Activated T-cell treated with anti-CD3 and anti-CD28 coated beads, Interleukin-2, amount 50 U/mL, for 48 hours (primary cell): ENCODE measurements at places on chromosomes 1 and 21.

GRCh38 chr1:238777551-238777950, 608.8 kb upstream of the CHRM3 start:
- DNase-seq: no peak

- DNase-seq: no peak
Measured at GRCh38 chr1:87180682-87181081, 148.0 kb upstream of the LMO4 start.

DNA sequence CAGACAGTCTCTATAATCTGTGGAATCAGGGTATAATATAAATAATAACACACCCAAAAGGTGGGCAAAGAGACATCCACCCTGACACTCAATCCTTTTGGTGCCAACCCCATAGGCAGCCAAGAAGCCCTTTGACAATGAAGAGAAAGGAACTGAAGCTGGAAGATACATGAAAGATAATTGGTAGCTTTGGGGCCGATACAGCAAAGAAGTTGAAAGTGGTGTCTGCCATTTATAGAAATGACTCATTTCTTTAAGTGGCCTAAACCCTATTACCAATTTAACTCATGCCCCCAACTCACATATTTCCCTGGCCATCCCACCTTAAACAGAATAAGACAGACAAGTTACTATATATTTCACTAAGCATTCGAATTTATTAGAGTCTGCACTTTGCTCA, 167.0 kb downstream of the ZC3H11B start:
- DNase-seq: no peak

- DNase-seq: no peak
Measured at GRCh38 chr21:27448960-27449359, 482.1 kb upstream of the ADAMTS5 start.

- no peak for DNase-seq
Measured at GRCh38 chr1:103561643-103562395, 9.6 kb upstream of the AMY2B start.

- DNase-seq: no peak
Measured at GRCh38 chr1:193658081-193658480, 471.7 kb upstream of the B3GALT2 start.

- no peak for DNase-seq
Measured at GRCh38 chr1:17023102-17023501, 11.4 kb upstream of the ATP13A2 start.

DNA sequence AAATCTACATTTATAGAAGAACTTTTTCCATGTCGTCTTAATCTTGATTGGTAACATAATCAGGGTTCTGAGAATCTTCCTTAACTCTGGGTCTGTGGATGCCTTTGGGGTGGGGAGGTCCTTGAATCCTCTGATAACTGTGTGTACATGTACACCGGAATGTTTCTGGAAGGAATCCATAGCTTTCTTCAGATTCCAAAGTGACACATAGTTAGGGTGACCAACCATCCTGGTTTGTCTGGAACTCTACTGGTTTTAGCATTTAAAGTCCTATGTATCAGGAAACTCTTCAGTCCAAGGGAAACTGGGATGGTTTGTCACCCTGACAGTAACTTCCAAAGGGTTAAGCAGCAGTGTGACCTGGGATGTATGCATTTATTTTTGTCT, 16.8 kb downstream of the STRIP1 start:
- DNase-seq: no peak

DNA sequence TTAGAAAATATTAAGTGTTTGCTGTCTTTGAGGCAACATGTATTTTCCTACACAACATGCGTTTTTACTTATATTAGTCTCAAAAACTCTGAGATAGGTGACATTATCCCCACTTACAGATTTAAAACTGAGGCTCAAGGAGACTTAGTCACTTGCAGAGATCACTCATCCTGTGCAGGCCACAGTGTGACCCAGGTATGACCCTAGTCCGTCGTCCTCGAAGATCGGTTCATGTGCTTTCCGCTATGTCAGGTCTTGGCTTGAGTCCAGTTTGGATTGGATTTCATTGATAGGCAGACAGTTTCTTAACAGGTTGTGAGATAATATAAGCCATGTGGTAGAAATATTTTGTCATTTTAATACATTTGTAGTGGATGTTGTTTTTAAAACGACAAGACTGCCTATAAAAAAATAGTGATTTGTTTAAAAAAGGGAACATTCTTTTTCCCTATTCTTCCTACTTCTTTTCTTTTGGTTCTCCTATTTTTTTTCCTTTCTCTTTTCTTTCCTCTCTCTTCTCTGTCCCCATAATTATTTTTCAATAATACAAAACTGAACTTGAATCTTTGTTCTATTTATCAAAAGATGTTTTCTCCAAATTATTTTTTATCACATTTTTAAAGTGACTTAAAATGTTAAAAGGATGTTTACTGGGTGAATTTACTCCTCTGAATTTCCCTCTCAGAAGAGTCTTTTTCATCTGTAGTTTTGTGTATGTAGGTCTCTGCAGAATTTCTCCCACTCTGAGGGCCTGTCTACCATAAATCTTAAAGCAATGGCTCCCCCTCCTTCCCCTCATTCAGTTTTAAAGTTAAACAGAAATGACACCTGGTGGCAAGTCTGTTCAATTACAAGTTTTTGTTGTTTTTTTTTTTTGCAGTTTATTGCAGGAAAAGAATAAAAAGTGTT, 81.8 kb downstream of the PHTF1 start:
- no peak for DNase-seq

GRCh38 chr21:32599526-32599925, 12.7 kb downstream of the CFAP298 start:
- no peak for DNase-seq

DNA sequence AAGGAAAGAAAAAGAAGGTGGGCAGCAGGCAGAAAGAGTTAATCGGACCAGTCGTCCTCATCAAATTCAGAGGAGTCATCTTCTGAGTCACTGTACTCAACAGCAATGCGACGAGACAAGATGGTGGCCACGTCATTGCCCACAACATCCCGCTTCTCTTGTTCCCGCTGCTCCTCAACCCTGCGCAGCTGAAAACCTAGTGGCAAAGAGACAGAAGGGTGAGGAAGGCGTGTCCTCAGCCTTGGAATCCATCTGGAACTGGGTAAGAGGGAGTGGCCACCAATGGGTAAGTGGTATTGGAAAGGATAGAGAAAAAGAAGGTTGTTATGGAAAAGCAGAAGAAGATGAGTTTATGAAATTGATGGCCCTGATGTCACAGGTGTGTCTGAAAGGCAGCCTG, 15.7 kb downstream of the GPR3 start:
- no peak for DNase-seq

DNA sequence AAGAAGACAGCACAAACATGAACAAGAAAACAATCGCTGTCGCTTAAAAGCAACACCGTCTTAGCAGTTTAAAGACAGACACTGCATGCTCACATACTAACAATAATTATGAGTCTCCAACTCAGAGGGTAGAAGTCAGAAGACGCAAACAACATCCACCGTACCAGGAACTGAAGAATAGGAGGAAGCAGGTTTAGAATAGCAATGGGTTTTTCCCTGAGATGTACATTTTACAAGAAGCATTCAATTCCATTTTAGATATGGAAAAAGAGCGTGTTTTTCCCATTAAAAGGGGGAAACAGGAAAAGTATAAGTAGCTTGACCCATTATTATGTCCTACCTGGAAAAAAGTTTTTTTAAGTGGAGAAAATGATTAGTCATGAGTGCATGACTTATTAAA, 34.5 kb upstream of the KCNE1 start:
- no peak for DNase-seq

DNA sequence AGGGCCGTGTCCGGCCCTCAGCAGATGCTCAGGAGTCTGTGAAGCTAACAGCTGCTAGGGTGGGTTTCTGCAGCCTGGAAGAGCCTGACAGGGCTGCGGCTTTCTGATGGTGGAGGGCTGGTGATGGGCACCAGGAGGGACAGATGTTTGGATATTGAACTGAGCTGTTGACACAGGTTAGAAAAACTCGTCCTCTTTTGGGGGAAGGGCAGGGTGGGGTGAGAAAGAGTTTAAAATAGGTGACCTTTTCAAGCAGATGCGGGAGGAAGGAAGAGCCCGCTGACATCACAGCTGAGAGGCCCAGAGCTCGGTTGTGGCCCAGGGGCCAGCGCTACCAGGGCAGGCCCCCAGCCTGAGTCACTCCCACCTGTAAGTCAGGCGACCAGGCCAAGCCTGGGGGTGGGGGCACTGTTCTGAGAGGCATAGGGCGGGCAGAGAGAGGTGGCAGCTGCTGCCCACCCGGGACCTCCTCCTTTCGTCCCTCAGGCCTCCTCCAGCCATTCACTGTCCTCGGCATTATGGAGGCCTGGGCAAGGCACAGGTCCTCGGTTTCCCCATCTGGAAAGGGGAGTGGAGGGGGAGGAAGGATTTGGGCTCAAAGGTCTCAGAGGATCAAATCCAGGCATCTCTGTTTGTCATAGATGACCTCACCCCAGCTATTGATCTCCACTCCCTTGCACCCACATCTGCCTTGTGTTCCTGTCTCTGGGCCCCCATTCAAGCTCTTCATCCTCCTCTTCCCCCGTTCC, 32.3 kb upstream of the ID3 start:
- DNase-seq: peak; percentile 79

DNA sequence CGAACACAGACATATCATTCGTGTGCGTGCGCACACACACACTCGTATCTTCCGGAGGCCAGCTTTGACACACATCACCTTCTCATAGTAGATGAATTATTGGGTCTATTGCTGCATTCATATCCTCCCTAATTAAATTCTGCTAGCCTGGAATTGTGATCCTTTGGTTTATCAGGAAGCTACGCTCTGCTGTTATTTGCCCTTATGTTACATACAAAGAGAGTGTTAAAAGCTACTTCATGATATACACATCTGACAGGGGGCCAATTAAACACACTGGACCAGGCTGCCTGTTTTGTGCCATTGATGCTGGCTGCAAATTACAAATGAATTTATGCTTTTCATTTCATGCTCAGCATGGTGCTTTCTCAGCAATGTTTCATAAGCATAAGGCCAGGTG, 252.0 kb downstream of the RHOU start:
- no peak for DNase-seq

DNA sequence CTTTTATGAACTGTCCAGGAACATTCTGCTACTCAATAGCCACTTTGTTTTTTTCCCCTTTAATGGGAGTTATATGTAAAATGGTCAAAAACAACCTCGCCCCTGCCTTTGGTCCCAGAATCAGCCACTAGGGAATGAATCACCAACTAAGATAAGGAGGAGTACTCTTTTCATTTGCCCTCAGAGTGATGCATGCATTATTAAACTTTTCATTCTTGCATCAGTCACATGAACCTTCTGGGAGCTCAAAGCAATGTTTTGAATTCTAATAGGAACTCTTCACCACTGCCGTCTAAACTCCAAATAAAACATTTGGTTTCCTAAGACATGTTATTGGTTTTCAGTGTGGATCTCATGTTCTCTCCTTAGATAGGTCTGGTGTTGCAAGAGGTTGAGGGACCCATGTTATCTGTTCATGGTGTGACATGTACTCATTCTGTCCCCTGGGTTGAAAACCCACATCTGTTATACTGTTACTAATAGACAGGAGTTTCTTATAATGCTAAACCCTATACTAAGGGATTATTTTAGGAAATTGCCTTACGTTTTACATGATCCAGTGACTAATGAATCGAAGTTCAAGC, 17.8 kb upstream of the HSD17B7 start:
- no peak for DNase-seq

DNA sequence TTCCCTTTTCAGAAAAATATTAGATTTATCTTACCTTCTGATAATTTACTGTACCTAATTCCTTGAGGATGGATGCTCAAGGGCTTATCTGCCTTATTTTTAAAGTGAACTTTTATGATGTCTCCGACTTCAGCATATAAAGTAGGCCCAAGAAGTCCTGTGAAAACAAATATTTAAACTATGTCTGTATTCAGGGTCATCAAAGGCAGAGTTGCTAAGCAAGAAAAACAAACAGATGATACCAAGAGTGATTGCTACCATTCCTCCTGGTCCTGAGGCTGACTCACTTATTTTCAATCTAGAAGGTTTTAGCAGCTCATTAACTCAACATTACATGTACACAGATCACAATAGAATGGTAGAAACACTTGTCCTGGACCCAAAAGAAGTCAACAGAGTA, 14.1 kb downstream of the F5 start:
- DNase-seq: no peak

DNA sequence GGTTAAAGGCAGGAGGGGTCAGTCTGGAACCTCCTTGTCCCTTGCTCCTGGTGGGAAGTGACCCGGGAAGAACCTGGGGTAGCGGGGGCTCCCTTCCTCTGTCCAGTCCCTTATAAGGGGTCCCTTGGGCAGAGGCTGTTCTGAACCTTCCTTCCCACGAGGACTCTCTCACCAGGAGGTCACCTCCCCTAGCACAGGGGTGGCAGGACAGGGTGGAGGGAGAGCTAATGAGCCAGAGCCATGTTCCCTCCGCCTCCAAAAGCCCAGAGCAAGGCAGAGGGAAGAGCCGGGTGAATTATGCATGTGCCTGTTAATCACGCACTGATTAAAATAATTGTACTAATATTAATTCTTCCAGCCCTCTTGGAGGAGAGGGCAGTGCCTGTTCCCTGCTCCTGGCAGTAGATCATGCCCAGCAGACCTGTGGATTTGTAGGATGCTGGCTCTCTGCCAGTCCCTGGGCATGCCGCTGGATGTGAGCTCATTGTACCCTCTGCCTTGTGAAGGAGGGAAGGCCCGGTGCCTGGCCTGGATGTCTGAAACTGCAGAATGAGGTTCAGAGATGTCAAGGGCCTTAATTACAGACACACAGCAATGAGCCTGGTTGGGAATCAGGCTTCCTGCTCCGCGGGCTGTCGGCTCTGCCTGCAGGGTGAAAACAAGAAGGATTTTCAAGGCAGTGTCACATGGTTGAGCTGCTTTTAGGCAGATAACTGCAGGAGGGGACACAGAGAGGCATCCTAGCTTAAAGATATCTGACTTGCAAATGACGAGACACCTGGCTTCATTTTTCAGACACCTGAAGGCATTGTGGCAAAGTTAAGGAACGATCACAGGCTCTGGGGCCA, 68.2 kb downstream of the IGSF21 start:
- DNase-seq: no peak
